ENCODE measurements at places on chromosomes 5 and 9.

DNA sequence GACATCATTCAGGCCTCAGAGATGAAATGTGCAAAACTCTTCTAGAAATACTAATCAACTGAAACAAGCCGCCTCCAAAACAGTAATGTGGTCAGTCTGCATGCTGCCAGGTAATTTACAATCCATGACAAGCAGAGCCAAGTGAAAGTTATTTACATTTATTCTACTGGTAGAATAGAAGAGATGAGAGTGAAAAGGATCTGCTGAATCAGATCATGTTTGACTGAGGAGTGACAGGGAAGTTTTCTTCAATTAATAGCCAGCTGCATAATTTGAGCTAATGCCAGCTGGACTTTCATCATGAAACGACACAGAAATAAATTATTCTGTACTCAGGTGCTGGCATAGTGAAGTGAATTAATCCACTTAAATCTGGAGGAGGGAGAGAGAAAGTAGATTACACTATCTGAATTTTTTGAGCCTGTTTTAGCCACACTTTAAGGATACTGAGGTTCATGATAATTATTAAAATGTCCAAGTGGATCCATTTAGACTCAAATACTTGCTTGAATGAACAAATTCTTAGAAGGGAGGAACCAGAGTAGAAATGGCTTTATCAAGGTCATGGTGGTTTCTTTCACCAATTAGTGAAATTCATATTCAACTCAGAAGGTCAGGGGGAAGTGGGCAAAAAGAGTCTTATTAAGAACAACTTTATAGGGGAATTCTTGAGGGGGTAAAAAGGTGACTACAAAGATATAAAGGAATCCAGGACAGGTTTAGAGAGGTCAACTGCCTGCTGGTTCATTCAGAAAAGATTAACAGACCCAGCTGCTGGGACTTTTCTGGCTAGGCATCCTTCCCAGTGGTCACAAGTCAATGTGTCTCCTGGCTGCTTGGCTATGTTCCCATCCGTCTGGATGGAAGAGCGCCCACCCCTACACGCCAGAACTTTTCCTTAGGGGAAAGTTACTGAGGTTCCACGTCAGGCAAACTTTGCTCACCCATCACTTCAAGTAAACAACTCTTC is 350.4 kb downstream of the PDE4D start:
- no peak for DNase-seq

GRCh38 chr5:33657804-33658440 is 217.2 kb downstream of the TARS1 start:
- no peak for DNase-seq

GRCh38 chr5:138651058-138651766 is 76.0 kb upstream of the HSPA9 start:
- no peak for DNase-seq

DNA sequence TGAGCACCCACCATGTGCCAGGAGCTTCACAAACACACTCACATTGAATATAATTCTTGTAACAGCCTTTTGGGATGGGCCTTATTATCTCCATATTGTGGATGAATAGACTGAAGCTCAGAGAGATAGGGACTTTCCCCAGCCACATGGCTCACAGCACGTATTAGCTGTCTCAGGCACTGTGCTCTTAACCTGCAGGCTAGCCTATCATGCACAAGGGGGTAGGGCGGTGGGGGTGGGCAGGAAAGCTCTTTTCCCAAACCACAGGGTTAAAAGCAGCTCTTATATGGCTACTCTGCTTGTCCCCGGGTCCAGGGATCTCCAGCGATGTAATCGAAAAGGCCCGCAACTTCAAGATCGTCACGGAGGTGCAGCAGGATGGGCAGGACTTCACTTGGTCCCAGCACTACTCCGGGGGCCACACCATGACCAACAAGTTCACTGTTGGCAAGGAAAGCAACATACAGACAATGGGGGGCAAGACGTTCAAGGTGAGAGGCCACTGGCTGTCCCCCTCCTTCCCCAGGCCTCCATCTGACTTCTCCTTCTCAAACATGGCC is 2.6 kb downstream of the FABP6 start:
- DNase-seq, result no peak

- DNase-seq, result no peak
Measured at GRCh38 chr9:33222031-33222430, 17.9 kb upstream of the SPINK4 start.

GRCh38 chr5:376799-377325 is 55.3 kb downstream of the AHRR start:
- no peak for DNase-seq

DNA sequence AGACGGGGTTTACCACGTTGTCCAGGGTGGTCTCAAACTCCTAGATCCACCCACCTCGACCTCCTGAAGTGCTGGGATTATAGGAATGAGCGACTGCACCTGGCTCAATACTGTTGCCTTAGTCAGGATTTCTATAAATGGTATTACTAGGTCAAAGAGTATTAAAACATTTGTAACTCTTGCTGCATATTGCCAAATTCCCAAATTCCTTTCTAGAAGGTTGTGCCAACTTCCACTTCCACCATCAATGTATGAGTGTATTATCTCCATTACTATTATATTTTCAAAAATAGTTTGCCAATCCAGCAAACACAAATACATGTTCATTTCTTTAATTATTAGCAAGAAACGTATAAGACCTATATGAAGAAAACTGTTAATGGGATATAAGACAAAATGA is 10.6 kb downstream of the PTGR1 start:
- DNase-seq, result no peak

- DNase-seq, result no peak
Measured at GRCh38 chr9:87381050-87381711, 116.5 kb upstream of the DAPK1 start.

GRCh38 chr5:29079771-29080170 is 2041.4 kb upstream of the CDH9 start:
- no peak for DNase-seq

All from naive B cell (primary cell).